ENCODE measurements at places on chromosomes 4 and X.

GRCh38 chr4:137961051-137961438 is 281.1 kb downstream of the SLC7A11 start:
- DNase-seq = no peak

- no peak for DNase-seq
These were observed 257.5 kb upstream of the ANKRD50 start for GRCh38 chr4:124970011-124970410.

DNA sequence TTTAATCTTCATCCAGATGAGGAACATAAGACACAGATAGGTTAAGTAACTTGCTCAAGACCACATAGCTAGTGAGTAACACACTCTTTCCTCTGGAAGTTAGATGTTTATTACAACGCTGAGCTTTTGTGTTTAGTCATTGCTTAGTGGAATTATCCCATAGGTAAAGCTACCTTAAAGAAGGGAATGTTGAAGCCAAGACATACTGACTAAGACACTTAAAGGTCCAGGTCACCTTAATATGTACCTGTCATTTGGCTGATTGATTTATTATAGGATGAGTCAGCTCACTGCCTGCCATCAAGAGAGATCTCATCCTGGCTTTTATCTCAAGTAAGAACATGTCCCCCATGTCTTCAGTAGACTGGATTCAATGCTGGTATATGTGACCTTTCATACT is 53.4 kb downstream of the KDR start:
- DNase-seq = no peak

DNA sequence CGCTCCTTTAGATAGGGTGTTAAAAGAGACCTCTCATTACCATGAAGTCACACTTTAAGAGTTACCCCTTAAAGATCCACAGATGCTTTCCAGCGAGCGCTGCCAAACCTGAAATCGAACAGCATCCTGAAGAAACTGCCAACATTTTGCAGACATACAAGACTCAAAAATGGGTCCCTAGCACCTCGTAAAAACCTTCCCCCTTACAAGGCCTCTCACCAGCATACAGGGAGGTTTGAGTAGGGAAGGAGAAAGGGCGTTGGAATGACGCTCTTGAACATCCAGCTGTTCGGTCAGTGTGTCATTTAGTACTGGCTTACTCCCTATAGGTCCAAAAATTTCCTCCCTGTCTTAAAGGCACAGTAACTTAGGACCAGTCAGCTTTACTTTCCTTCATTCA is 45.3 kb upstream of the PGRMC1 start:
- DNase-seq = no peak

DNA sequence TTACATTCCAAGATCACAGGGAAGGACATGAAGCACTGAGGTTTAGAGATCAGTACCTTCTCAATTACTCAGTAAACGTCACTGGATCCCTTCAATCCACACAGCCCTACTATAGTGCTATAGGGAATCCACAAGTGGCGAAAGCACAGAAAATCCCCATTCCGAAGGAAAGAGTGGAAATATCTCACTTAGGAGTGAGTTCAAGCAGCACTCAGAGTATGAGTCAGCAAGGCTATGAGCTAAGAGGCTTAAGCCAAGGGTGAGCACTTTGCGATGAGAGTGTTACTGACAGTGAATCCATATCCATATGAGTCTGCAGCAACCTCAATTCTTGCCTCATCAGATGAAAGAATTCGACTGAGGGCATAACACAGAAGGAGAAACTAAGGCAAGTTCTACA is 165.1 kb downstream of the VSIG4 start:
- DNase-seq = no peak

GRCh38 chrX:130861462-130861861 is 41.5 kb downstream of the ENOX2 start:
- DNase-seq = no peak

DNA sequence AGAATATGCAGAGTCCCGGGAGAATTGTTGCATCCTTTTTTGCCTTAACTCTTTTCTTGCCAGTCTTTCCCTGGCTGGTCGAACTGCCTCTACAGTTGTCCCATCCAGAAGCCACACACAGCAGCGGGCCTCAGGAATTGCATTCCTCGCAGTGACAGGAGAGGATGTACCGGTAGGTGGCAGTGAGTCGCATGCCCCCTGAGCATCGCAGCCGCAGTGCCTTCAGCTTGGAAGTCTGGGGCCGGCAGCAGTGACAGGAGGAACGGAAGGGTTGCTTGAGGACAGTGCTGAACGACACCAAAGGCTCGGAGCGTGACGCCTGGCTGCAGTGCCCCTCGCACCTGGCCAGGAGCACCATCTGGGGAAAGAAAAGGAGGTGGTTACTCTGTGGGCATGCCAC is 23.5 kb downstream of the NDP start:
- peak; percentile 69 for DNase-seq

DNA sequence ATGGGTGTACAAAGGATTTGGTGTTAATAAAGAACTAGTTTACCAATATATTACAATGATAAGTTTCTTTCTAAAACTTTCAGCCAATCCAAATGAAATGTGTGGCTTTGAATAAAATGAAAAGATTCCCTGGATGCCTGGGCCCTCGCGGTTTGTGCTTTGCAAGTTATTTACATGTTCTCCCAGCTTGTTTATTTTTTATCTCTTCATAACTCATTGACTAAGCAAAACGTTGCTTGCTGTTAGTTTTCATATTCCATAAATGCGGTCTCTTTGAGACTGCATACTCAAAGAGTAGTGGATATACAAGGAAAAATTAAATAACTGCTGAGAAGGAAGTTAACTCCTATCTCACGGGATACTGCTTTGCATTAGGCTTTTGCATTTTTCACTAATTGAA is 26.0 kb downstream of the FHDC1 start:
- DNase-seq = no peak

GRCh38 chr4:56728512-56728911 is 47.4 kb upstream of the HOPX start:
- no peak for DNase-seq
